ENCODE measurements at places on chromosomes 13 and 19.

GRCh38 chr13:37338726-37339385, 233.4 kb upstream of the CSNK1A1L start:
- no peaks in the 10 kb centered on the region for H3K36me3 ChIP-seq
- H3K27ac ChIP-seq = no peak overlapping the region
- DNase-seq = no peak
- H3K4me1 ChIP-seq = no peaks in the 10 kb centered on the region
- H3K27me3 ChIP-seq = no peaks in the 10 kb centered on the region
- no peak overlapping the region for H3K4me3 ChIP-seq

DNA sequence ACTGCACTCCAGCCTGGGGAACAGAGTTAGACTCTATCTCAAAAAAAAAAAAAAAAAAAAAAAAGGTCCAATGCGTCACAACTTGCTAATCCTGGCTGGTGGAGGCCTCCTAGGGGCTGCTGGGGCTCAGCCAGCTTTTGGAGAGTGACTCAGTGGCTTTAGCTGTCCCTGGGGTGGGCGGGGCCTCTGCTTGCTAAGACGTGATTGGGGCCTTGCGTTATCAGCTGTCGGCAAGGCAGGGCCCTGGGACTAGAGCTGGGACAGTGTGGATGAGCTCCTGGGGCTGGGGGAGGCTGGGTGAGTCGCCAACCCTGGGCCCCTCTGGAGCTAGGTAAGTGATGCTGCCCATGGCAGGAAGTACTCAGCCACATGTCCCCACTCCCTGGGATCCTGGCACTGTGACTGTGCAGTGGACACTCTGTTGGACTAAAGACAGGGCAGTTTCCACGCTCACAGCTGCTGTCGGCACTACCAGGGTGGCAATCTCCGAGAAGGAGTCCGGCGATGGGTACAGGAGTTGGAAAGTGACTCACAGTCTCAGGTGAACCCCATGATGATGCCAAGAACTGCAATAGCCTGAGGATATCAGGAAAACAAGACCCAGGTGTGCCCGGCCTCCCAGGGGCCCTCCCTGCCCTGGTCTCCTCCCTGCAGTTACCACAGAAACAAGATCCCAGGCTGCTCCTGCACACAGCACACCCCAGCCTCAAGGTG, 32.2 kb downstream of the F2RL3 start:
- H3K27me3 ChIP-seq = peaks cover 3% of the 10 kb centered on the region
- peak; percentile 88 for DNase-seq
- H3K27ac ChIP-seq = no peak overlapping the region

DNA sequence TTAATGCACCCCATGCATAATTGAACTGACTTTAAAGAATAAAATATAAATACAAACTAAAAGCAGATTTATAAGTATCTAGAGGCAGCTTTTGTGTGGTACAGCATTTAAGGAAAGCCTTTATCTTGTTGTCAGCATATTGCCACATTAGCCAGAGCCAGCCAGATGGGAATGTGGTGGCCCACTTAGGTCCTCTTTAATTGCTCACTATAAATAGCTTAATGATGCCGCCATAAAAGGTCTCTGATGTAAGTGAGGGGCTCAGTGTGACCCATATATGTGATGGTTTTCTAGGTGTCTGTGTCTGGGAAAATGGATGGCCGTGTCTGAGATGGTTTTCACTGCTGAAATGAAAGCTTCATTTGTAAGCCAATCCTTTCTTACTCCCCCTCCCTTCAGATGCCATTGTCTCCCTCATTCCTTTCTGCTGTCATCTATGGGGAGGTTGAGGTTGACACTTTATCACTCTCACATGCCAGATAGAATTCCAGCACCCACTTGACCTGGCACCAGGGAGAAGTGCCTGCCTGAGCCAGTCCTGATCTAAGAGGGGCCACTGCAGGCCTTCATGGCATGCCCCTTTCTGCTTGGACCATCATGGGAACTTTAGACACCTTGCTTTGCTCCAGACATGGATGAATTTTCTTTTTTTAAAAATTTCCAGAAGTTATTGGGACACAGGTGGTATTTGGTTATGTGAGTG, 135.3 kb downstream of the MTUS2 start:
- no peak overlapping the region for H3K27ac ChIP-seq
- H3K4me1 ChIP-seq = no peaks in the 10 kb centered on the region
- no peak overlapping the region for H3K4me3 ChIP-seq
- H3K36me3 ChIP-seq = no peaks in the 10 kb centered on the region
- no peaks in the 10 kb centered on the region for H3K27me3 ChIP-seq

DNA sequence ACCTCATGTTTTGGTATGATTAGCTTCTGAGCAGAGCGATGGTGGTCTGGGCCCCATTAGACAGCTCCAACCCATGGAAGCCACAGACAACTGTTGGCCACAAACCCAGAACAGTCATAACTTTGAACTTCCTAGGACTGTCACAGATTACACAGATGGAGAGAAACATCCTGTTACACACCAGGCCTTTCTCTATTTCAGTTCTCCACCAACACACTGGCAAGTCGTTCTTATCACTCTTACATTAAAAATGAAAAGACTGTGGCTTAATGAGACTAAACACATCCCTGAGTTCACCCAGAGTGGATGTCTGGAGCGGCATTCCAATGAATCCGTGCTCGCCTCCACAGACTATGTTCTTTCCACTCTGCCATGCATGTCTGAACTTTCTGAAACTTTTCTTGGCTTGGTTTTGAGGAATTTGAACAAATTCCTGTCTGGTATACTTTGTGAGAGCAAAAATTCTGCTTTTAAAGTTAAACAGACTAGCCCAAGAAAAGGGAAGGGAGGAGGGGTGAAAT, 109.1 kb downstream of the NALCN start:
- H3K4me1 ChIP-seq = peaks cover 42% of the 10 kb centered on the region
- no peak overlapping the region for H3K4me3 ChIP-seq
- DNase-seq = peak; percentile 88
- no peaks in the 10 kb centered on the region for H3K36me3 ChIP-seq
- peak overlapping the region; percentile 81 for H3K27ac ChIP-seq

DNA sequence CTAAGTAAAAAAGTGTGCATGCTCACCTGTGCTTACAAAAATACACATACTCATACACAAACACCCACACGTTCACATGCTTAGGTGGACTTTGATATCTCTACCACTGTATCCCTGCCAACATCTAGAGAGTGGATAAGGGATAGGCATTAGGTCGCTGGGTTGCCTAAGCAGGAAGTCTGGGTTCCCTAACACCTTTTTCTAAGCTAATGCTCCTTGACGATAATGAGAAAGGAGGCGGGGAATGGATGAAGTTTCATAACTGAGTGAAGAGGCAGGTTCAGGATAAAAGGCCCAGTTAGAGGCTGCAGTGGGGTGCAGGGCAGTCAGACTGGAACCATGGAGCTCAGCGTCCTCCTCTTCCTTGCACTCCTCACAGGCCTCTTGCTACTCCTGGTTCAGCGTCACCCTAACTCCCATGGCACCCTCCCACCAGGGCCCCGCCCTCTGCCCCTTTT, 41.9 kb upstream of the CYP2A7 start:
- no peaks in the 10 kb centered on the region for H3K36me3 ChIP-seq
- H3K27me3 ChIP-seq = no peaks in the 10 kb centered on the region
- H3K27ac ChIP-seq = no peak overlapping the region
- H3K4me1 ChIP-seq = peaks cover 2% of the 10 kb centered on the region

- H3K36me3 ChIP-seq = no peaks in the 10 kb centered on the region
- peak; percentile 8 for DNase-seq
- no peaks in the 10 kb centered on the region for H3K27me3 ChIP-seq
- H3K4me1 ChIP-seq = peaks cover 7% of the 10 kb centered on the region
Measured at GRCh38 chr19:34308381-34309367, 54.3 kb downstream of the GARRE1 start.
